Lung (tissue), 17 donors: ENCODE measurements at places on chromosomes 4 and X. TPM values are rescaled to one million over a fixed set of nuclear protein-coding genes. Genes with fewer than 3 reads are reported as not detected.

UBL4A gene
- 22.9 TPM for total RNA-seq

CENPVL2 gene
- total RNA-seq = not detected

ADGRG4 gene
- 0.06 TPM for total RNA-seq

VCX3B gene
- total RNA-seq = not detected

CDK16 gene
- total RNA-seq = 93.5 TPM

CITED1 gene
- 1.8 TPM for total RNA-seq

EFHC2 gene
- 8.3 TPM for total RNA-seq

TNIP3 gene
- 3.4 TPM for total RNA-seq

- no peak overlapping the region for H3K4me3 ChIP-seq
- no peaks in the 10 kb centered on the region for H3K36me3 ChIP-seq
- DNase-seq = no peak
- no peak overlapping the region for H3K27ac ChIP-seq
- H3K4me1 ChIP-seq = no peaks in the 10 kb centered on the region
Measured at GRCh38 chr4:159414305-159414704, 311.4 kb downstream of the RAPGEF2 start.

DNA sequence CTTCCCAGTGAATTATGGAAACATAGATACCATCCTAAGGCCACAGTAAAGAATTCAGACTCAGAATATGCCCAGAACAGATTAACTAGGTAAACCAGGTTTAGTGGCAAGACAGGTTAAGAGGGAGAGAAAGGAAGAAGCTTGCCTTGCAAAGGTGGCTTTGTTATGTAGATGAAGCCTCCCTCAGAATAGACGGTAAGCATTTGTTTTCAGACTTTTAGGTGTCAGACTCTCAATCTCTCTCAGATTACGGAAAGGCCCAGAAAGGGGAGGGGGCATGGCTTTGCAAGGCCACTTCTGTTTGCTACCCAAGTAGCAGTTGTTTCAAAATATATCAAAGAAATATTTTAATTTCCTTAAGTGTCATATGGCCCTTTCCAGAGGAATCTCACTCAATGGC is 457.1 kb upstream of the BOD1L1 start:
- DNase-seq = no peak
- no peak overlapping the region for H3K27ac ChIP-seq
- H3K4me1 ChIP-seq = peaks cover 26% of the 10 kb centered on the region
- H3K27me3 ChIP-seq = no peaks in the 10 kb centered on the region

- H3K27ac ChIP-seq = no peak overlapping the region
- no peaks in the 10 kb centered on the region for H3K36me3 ChIP-seq
- no peak overlapping the region for H3K4me3 ChIP-seq
- no peaks in the 10 kb centered on the region for H3K27me3 ChIP-seq
Measured at GRCh38 chr4:39642885-39643552, 4.4 kb upstream of the SMIM14 start.

GRCh38 chr4:92265021-92265420 is 38.7 kb upstream of the GRID2 start:
- H3K4me1 ChIP-seq = peaks cover 5% of the 10 kb centered on the region
- H3K36me3 ChIP-seq = no peaks in the 10 kb centered on the region
- no peak overlapping the region for H3K4me3 ChIP-seq
- no peak overlapping the region for H3K27ac ChIP-seq

GRCh38 chrX:120790118-120790517 is 85.5 kb downstream of the CT47B1 start:
- no peak overlapping the region for H3K27ac ChIP-seq
- H3K4me1 ChIP-seq = no peaks in the 10 kb centered on the region
- no peaks in the 10 kb centered on the region for H3K27me3 ChIP-seq
- H3K36me3 ChIP-seq = no peaks in the 10 kb centered on the region
- peak; percentile 37 for DNase-seq
- no peak overlapping the region for H3K4me3 ChIP-seq

DNA sequence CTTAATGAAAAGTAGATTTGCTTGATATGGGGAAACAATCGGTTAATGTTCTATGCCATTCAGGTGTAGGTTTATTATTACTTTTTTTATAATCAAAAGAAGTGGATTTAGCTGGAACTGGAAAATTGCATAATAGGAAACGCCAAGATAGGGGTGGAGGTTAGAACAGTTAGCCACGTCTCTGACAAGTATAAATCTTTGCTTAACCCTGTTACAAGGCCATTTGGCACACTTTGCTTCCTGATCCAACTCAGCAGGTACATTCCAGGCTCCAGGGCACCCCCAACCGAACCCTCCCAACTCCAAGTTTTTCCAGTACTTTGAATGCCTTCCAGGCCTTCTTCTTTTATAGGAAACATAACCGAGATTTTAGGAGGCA is 50.6 kb upstream of the ACSL4 start:
- no peaks in the 10 kb centered on the region for H3K36me3 ChIP-seq
- no peaks in the 10 kb centered on the region for H3K4me1 ChIP-seq
- H3K27me3 ChIP-seq = peaks cover 14% of the 10 kb centered on the region
- no peak overlapping the region for H3K4me3 ChIP-seq
- no peak overlapping the region for H3K27ac ChIP-seq
- DNase-seq = no peak

DNA sequence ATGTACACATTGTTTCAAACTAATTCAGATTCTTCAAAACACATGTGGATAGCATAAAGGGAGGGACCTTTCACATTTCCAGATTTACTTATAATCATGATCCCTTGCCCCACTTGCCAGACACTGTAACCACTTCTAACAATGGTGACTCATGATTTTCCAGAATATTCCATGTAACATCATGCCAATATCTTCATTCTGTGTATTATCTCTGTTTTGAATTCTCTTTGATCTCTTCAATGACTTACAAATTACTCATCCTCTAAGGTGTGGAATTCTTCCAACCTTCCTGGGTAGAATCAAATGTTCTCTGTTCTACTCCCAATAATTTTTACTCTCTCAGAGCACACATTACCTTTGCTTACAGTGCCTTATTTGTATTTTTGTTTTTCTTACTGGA is 517.1 kb downstream of the PCDH7 start:
- DNase-seq = no peak
- H3K27ac ChIP-seq = no peak overlapping the region
- no peak overlapping the region for H3K4me3 ChIP-seq

- no peaks in the 10 kb centered on the region for H3K36me3 ChIP-seq
- DNase-seq = no peak
- no peak overlapping the region for H3K27ac ChIP-seq
- no peaks in the 10 kb centered on the region for H3K4me1 ChIP-seq
Measured at GRCh38 chr4:111494971-111495370, 650.3 kb upstream of the FAM241A start.

- DNase-seq = no peak
- H3K27ac ChIP-seq = no peak overlapping the region
- H3K4me1 ChIP-seq = no peaks in the 10 kb centered on the region
- H3K36me3 ChIP-seq = no peaks in the 10 kb centered on the region
- H3K27me3 ChIP-seq = no peaks in the 10 kb centered on the region
Measured at GRCh38 chr4:93217431-93217830, 611.1 kb upstream of the ATOH1 start.

GRCh38 chrX:69149466-69150280 is 15.6 kb downstream of the PJA1 start:
- no peaks in the 10 kb centered on the region for H3K36me3 ChIP-seq
- H3K4me1 ChIP-seq = peaks cover 18% of the 10 kb centered on the region
- H3K27ac ChIP-seq = no peak overlapping the region
- H3K27me3 ChIP-seq = peaks cover 10% of the 10 kb centered on the region

- no peaks in the 10 kb centered on the region for H3K4me1 ChIP-seq
- no peaks in the 10 kb centered on the region for H3K36me3 ChIP-seq
- peak overlapping the region; percentile 87 for H3K27ac ChIP-seq
- DNase-seq = peak; percentile 15
- peak overlapping the region; percentile 66 for H3K4me3 ChIP-seq
Measured at GRCh38 chr4:163493643-163494359, 689 bp upstream of the TMA16 start.

DNA sequence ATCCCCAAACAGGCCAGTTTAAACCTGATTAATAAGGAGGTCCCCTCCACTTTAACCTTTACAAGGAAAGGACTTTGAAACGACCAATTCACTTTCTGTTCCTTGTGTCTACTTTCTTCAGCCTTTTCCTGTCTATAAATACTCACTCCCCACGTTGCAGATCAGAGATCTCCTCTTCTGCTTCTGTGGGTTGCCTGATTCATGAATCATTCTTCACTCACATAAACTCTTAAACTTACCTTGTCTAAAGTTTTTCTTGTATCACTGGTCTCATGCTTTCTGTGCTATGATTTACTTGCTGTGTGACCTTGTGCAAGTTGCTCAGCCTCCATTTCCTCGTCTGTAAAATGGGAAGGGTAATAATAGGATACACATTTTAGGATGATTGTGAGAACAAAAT is 236.1 kb downstream of the QDPR start:
- no peaks in the 10 kb centered on the region for H3K36me3 ChIP-seq
- peaks cover 8% of the 10 kb centered on the region for H3K4me1 ChIP-seq
- H3K4me3 ChIP-seq = no peak overlapping the region
- no peaks in the 10 kb centered on the region for H3K27me3 ChIP-seq
- no peak for DNase-seq

GRCh38 chr4:111806331-111806730 is 338.9 kb upstream of the FAM241A start:
- no peaks in the 10 kb centered on the region for H3K36me3 ChIP-seq
- no peak for DNase-seq
- H3K27ac ChIP-seq = no peak overlapping the region
- no peaks in the 10 kb centered on the region for H3K4me1 ChIP-seq
- no peaks in the 10 kb centered on the region for H3K27me3 ChIP-seq

- H3K27ac ChIP-seq = no peak overlapping the region
- peaks cover 27% of the 10 kb centered on the region for H3K27me3 ChIP-seq
- no peak for DNase-seq
- no peaks in the 10 kb centered on the region for H3K4me1 ChIP-seq
Measured at GRCh38 chrX:44105228-44105913, 132.2 kb upstream of the NDP start.

GRCh38 chr4:105765690-105766407 is 57.3 kb downstream of the GSTCD start:
- H3K36me3 ChIP-seq = no peaks in the 10 kb centered on the region
- H3K4me1 ChIP-seq = no peaks in the 10 kb centered on the region
- no peak for DNase-seq
- no peak overlapping the region for H3K27ac ChIP-seq
- no peaks in the 10 kb centered on the region for H3K27me3 ChIP-seq

- no peak for DNase-seq
- no peaks in the 10 kb centered on the region for H3K36me3 ChIP-seq
- H3K4me1 ChIP-seq = peaks cover 10% of the 10 kb centered on the region
- peak overlapping the region; percentile 81 for H3K4me3 ChIP-seq
- no peaks in the 10 kb centered on the region for H3K27me3 ChIP-seq
Measured at GRCh38 chr4:41989994-41990364, 351 bp upstream of the SLC30A9 start.

GRCh38 chr4:10069075-10069642 is 47.4 kb downstream of the WDR1 start:
- no peak overlapping the region for H3K27ac ChIP-seq
- no peaks in the 10 kb centered on the region for H3K4me1 ChIP-seq
- H3K4me3 ChIP-seq = no peak overlapping the region
- H3K36me3 ChIP-seq = peaks cover 21% of the 10 kb centered on the region
- H3K27me3 ChIP-seq = no peaks in the 10 kb centered on the region
- no peak for DNase-seq

- peaks cover 45% of the 10 kb centered on the region for H3K27me3 ChIP-seq
- no peak for DNase-seq
- H3K27ac ChIP-seq = no peak overlapping the region
- no peaks in the 10 kb centered on the region for H3K4me1 ChIP-seq
- H3K4me3 ChIP-seq = no peak overlapping the region
Measured at GRCh38 chrX:43500996-43501694, 155.0 kb upstream of the MAOA start.

GRCh38 chr4:180610324-180610723 is 1632.9 kb upstream of the TENM3 start:
- DNase-seq = no peak
- H3K4me3 ChIP-seq = no peak overlapping the region
- H3K36me3 ChIP-seq = no peaks in the 10 kb centered on the region

DNA sequence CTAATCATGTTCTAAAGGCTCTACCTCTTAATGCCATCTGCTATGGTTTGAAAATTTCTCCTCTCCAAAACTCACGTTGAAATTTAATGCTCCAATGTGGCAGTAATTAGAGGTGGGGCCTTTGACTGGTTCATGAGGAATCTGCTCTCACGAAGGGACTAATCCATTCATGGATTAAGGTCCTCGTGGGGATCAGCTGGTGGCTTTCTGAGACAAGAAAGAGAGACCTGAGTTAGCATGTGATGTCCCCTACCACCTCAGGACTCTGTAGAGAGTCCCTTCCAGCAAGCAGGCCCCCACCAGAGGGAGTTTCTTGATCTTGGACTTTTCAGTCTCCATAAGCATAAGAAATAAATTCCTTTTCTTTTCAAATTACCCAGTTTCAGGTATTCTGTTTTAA is 65.3 kb downstream of the WDFY3 start:
- H3K27ac ChIP-seq = no peak overlapping the region
- H3K4me1 ChIP-seq = peaks cover 13% of the 10 kb centered on the region
- no peak for DNase-seq
- no peak overlapping the region for H3K4me3 ChIP-seq
- no peaks in the 10 kb centered on the region for H3K27me3 ChIP-seq
- peaks cover 1% of the 10 kb centered on the region for H3K36me3 ChIP-seq

DNA sequence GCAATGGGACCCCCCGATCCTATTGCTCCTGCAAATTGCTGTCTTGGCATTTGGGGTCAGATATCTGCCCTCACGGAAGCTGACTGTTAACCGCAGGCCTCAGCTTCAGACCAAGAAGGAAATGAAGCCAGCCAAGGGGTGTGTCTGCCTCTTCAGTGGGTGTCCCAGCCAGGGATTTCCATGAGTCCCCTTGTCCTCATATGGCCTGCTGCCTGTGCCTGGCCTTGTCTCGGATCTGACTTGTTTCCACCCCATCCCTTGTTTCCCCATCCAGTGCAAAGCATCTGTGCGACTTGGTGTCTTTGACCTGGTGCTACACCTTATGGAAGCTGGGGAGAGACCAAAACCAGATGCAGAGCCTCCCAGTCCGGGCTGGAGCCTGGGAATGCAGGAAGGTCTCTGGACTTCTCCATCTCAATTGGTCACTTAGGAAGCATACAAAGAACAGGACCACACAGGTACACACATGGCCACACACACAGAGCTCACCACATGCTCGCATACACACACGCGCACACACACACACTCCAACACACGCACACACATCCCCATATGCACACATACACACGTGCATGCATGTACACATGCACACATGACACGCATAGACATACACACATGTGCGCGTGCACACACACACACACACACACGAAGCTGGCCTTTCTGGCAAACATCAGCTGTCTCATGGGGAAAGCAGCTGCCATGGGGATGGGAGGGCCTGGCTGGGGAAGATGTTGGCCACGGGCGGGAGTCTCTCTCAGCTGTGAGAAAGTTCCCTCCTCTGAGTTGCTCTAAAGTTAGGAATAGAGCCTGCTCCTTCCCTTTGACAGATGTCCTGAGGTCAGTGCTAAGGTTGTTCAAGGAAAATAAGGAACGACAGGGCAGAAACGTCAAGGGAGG is 65.5 kb downstream of the CRMP1 start:
- H3K27me3 ChIP-seq = no peaks in the 10 kb centered on the region
- peak; percentile 29 for DNase-seq
- no peak overlapping the region for H3K4me3 ChIP-seq
- H3K36me3 ChIP-seq = peaks cover 21% of the 10 kb centered on the region
